Astrocyte (in vitro differentiated cells and primary cell): ENCODE measurements at places on chromosomes 6 and 20.

- peak; percentile 53 for DNase-seq
Measured at GRCh38 chr6:155162682-155163081, 101.1 kb upstream of the CLDN20 start.

DNA sequence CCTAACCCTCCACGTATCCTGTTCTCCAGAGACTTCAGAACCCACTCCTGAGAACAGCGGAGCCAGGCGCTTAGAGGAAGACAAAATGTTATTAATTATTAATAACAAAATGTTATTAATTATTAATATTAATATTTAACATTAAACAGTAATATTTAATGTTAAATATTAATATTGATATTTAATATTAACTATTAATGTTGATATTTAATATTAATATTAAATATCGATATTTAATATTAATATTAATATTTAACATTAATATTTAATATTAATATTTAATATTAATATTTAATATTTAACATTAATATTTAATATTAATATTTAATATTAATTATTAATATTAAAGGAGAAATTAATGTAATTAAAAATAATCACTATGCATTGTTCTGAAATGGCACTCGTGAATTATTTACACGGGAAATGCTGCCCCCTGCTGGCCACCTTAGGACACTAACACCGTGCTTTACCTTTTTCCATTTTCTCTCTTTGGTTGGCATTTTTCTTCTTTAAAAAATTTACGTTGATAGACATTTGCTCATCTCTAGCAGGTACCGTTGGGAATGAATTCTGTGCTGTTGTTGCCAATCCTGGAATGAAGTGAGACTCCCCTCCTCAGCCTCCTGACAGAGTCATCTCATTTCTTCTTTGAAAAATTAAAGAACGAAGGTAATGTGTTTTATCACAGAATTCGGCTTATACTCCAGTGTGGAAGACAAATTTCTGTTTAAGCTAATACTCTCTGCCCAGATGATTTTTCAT, 7.5 kb upstream of the GGTLC1 start:
- DNase-seq, result no peak

DNA sequence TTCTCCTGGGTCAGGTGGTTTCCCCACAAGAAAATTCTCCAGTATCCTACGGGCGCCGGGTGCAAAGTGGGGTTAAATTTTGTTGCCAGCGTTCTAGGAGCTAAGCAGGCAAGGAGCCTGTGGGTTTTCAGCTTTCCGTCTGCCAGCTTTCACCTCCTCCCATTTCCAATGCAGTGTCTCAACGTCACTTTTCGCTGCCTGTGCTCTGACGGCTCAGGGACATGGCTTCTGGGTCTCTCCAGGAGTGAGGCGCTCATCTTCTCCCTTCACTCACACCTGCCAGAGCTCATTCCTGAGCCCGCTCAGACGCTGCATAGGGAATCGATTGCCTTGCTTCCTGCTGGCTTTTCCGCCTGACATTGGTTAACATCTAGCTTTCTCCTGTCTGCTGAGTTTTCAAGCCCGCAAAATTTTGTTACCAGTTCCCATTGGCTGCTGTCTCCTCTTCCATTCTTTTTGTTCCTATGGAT, 7.3 kb upstream of the NAA20 start:
- no peak for DNase-seq

GRCh38 chr20:49680484-49680883, 33.2 kb downstream of the B4GALT5 start:
- DNase-seq, result no peak

GRCh38 chr6:149266659-149267058, 50.9 kb upstream of the TAB2 start:
- no peak for DNase-seq

DNA sequence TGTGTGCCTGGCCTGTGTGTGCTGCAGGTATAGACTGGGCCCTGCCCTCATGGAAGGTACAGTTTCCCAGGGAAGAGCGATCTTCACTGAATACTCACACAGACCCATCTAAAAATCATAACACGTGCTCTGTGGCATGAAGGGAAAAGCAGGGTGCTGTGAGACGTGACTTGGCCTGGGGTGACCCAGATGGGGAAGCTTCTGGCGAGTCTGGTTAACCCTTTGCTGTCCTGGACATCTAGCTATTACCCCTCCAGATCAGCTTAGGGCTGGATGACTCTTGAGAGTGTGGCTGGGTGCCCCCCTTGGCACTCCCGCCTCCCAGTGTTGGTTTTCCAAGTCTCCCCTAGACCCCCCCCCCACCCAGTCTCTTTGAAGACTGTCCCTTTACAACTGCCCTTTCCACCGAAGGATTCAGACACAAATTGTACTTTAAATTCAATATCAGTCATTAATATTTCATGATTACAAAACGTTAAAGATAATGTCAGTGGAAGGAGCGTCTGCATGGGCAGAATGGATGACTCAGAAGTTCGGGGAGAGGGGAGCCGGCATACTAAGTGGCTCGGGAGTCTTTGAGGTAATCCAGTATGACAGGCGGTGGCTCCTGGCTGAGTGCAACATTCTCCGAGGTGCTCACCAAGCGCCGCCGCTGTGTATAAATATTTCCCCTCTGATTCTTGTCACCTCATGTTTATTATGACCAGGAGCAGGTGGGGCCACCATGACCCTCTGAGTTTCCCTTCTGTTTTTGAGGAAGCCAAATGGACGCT, 77.3 kb downstream of the CD40 start:
- DNase-seq, result no peak

GRCh38 chr6:70531133-70531532, 35.6 kb upstream of the SDHAF4 start:
- no peak for DNase-seq

DNA sequence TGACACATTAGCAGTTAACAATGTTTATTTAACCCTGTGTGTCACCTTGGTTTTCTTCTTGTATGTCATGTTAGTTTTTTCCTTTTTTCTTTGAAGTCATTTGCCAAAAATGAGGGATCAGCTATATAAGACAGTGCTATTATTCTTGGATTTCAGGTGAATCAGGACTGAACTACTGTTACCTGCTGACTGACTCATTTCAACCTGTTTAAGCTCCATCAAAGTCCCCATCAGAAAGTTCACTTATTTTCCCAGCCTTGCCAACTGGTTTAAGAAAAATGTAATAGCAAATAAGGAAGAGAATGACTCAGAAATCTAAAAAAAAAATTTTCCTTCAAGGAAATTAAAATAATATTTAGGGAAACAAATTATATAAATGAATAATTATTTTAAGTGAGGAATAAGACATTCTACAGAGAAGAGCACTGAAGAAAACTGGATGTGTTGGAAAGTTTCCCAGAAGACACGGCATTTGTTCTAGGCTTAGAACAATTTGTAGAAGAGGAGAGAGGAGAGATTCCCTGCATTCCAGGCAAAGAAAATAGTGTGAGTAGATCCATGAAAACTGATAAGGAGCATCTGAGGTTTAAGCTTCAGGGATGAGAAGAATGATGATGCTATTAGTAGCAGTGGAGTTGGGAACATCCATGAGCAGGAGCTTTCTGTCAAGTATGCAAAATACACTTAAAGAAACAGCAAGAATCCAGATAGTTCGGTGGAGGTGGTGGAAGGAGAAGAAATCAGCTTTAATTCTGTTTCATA, 84.9 kb upstream of the SIM1 start:
- peak; percentile 86 for DNase-seq

DNA sequence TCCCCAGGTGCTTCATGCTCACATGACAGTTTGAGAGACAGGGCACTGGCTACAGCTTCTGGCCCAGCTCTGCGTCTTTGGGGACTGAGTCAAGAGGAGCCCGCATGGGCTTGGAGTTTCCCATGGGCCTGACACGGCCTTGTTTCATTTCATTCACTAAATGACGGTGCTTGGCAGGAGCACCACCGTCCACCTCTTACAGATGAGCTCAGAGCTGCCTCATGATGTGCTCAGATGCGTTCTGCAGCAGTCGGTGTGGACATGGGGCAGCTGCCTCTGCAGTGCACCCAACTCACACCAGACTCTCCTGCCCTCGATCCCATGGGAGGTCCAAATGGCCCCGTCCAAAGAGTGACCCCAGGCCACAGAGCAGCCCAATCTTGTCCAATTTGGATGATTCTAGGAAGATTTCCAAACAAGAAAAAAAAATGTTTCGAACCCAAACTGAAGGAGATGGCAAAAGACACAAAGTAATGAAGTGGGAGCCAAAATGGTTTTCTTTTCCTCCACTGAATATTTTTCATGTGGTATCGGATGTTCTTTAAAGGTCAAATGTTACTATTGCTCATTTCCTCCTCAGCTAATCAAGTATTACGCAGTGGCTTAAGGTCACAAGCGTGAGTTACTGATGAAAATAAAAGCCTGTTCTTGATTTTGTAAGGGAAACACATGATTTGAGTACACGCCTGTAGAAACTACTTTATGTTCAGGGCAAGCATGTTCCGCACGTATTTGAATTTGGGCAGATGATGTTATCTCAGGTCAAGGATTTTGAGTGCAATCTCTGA, 524.2 kb downstream of the CDH26 start:
- DNase-seq, result no peak

GRCh38 chr6:42383421-42384205, 68.1 kb downstream of the TRERF1 start:
- no peak for DNase-seq

DNA sequence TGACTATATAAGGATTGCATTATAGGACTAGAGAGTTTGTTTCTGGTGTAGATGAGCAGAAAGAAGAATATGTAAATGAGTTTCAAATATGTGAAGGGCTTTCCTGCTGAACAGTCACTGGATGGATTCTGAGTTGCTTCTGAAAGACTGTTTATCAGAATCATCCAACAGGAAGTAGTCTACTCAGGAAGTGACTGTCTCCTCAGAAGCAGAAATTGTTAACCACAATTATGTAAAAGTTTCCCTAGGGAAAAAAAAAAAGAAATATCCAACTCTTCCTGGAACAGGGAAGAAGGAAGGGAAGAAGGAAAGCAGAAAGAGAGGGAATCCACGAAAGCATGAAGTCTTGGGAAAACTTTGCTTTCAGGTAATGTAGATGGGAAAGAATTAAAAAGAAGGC, 138.9 kb downstream of the TENT5A start:
- peak; percentile 86 for DNase-seq

DNA sequence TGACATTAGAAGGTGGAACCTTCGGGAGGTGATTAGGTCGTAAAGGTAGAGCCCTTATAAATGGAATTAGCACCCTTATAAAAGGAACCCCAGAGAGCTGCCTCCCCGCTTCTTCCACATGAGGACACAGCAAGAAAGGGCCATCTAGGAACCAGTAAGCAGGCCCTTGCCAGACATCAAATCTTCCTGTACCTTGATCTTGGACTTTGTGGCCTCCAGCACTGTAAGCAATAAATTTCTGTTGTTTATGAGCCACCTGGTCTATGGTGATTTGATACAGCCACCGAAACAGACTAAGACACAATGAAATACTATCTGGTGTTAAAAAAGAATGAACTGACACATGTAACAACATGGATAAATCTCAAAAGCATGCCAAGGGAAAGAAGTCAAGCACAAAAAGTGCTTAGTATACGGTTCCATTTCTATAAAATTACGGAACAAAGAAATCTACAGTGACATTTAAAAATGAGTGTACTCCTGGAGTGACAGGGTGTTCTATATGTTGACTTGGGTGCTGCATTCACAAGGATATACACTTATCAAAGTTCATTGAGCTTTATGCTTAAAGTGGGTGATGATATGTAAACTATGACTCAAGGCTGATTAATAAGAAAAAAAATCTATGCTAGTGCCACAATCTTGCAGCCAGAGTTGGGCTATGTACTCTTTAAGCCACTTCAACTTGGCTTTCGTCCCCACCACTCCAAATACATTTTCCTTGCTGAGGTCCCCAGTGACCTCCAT, 18.4 kb downstream of the SERPINB1 start:
- no peak for DNase-seq

DNA sequence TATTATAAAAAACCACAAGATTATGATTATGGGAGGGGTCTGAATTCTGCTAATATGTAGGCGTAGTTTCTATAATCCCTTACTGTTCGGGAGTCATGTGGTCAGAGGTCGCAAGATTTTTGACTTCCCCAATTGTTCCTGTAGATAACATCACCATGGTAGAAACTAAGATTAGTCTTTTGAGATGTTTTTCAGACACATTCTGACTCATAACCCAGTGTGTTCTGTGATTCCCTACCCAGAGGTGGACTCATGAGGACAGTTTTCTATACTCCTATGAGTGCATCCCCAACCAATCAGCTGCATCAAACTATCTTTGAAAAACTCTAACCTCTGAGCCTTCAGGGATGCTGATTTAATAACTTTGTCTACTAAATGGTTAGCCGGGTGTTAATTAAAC, 175.5 kb downstream of the RFPL4B start:
- no peak for DNase-seq

DNA sequence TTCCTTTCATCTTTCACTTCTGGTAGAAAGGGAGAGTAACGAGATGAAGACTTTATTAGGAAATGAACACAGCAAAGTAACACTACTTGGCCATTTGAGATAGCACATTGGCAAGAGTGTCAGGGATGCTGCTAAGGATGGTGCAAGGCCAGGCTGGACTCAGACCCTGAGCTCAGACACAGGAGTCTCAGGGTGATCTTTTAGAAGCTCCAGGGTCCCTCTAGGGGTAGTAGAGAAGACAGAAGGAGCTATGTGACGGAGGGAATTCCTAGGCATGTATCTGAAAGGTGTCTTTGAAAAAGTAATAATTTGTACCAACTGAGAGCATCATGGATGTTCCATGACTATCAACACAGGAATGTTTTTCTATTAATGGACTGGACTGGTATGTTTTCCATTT, 436.5 kb downstream of the DHX35 start:
- DNase-seq, result no peak

DNA sequence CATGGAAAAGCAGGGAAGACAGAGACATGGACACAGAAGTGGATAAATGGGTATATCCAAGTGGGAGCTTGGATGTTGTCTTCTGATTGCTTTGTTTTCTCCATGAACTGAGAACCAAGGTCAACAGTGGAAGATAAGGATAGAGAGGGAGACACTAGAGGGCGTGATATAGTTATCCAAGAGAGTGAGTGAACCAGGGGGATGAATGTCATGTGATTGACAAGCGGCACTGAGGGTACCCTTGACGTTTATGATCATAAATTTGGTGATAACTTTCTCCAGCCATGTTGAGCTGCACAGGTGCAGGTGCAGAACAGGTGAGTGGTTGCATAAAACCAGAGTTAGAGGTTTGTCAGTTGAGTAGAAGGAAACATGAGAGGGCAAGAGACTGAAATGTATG, 20.7 kb downstream of the EBF4 start:
- DNase-seq, result no peak

DNA sequence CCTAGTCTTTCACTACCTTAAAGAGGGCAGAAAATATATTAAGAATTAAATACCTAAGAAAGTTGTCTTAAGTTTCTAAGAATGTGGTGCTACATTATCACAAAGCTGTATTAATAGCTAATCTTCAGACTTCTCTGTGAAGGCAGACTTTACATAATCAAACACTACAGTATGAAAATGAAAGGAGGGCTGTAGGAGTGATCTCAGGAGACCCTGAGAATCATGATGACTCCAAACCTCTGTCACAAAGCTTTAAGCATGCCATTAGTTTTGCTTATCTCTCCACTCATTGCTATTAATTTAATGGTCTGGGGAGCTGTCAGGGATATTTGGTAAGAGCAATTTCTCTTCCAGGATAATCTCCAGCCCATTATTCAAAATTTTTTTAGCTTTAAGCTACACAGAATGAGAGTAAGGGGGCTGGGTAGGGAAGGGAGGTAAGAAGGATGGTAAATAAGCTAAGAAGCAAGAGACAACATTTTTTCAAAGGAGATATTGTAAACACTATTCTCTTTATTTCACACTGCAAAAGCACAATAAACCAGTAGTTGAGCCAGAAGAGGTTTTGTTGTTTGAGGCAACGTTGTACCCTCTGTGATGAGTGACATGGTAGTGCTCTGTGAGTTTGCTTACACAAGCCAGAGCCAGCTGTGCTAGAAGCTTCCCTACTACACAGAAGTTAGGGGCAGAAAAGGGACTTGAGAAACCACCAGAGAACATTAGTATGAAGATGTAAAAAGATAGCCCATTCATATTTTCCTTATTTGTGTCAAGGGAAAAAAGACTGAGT, 258.8 kb downstream of the GMDS start:
- DNase-seq, result peak; percentile 41
